DMS 273 treated with DMSO at 0.1 percent for 48 hours (cell line): ENCODE measurements at places on chromosomes 4 and X.

DNA sequence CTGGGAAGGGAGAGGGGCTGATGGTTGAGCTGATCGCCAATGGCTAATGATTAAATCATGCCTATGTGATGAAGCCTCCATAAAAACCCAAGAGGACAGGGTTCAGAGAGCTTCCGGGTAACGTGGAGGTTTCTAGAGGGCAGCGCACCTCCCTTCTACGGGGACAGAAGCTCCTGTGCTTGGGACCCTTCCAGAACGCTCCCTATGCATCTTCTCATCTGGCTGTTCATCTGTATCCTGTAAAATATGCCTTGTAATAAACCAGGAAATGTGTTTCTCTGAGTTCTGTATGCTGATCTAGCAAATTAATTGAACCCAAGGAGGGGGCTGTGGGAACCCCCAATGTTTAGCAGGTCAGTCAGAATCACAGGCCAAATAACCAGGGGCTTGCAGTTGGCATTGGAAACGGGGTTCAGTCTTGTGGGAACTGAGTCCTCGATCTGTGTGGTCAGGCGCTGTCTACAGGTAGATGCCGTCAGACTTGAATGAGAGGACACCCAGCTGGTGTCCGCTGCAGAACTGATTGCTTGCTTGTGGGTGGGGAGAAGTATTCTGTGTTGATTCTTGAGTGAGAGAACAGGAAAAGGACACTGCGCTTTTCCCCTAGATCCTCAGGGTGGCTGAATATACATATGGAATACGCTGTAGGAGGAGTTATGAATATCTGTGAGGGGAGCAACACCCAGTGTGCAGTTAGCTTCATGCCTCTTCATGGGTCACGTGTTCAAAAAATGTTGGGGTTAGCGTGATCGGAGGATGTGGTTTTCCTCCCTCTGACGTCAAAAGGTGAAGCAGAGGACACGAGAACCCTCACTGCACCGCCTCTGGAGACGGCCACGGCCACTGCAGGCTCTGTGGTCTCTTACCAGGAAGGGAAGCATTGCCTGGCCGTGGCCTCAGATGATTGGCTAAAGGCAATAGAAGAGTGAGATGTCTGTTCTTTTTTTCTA lies 29.2 kb downstream of the HTT-AS start:
- DNase-seq = no peak

- DNase-seq = no peak
Measured at GRCh38 chrX:19181345-19181744, 59.1 kb upstream of the ADGRG2 start.

- DNase-seq = no peak
Measured at GRCh38 chr4:46554760-46555465, 165.0 kb upstream of the GABRA2 start.

GRCh38 chr4:9735515-9735914 lies 45.9 kb upstream of the DRD5 start:
- DNase-seq = no peak

DNA sequence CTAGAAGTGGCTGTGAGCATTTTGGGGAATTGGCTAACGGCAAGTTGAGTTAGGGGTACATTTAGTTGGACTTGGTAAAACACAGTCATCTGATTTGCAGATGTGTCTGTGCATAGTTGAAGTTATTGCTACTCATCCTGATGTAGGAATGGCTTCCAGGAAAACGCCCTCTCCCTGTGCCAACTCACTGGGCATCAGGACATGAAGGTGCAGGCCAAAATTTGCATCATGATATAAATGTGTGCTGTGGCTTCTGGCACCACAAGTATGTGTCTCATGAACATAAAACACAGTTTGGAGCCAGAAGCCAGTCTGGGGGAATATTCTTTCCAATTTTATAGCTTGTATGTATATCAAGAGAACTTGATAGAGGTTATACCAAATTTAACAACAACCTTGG lies 54.2 kb upstream of the CBR4 start:
- DNase-seq = no peak

DNA sequence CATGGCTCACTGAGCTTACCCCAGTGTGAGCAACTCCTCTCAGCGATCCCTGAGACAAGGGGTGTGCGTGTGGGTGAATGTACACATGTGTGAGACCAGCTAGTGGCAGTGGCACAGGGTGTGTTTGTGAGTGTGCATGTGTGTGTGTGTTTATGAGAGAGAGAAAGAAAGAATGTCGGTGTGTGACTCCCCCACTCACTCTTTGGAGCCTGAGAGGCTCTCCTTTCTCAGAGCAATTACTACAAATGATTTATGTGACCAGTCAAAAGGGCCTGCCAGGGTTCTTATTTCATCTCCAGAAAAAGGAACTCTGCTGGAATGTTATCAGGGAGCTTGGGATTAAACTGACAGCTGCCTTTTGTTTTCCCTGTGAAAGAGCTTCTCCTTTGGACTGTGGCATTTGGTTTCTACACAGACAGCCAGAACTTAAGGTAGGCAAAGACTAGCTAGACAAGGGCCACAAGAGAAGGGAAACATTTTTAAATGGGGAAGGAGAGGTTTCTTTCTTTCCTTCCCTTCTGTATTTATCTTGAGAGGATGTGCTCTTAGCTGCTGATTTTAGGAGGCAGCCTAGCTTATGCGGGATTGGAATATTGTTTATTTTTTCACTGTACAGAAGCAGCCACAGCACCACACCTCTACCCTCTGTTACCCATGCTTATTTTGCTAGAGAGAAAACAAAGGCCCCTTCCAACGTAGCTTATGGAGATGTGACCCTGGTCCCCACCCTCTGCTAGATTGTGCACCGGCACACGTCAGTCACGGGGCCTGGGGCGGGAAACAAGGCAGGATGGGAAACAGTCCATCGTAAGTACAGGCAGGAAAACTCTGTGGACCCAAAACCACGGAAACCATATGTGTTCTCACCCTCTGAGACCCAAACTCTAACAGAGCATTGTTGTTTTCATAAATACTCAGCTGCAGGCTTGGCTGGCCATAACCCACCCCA lies 143.5 kb downstream of the MGST2 start:
- DNase-seq = peak; percentile 20

DNA sequence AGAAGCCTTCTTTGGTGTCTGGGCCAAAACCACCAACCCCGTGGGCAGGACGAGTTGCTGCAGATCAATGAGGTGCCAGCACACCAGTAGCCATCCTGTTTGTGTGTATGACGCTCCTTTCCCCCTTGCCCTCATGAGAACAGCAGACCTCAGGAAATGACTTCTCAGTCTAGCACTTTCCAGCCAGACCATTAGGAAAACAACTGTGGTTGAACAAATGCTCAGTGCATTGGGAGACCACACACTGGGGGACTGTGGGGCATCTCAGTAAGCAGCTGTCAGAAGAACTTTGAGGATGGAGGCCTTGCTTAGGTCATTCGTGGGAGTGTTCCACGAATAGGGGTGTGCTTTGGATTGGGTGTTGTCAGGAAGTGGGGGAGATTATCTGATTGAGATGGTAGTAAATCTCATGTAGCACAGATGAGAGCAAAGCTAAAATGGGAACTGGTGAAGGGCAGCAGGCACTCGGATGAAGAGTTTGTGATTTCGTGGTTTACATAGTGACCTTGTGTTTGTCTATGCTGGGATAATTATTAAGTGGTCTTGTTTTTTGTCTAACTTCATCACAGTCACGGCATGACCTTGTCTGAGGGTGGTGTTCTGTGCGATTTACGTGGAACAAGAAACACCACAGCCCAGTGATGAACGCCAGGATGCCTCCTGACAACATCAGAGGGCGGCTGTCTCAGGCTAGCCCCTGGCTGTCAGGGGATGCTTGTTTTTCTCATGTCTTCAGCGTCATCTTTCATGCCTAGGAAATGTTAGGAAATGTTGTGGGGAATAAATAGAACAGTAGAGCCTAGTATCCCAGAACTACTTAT lies 70.1 kb downstream of the USP46 start:
- no peak for DNase-seq

DNA sequence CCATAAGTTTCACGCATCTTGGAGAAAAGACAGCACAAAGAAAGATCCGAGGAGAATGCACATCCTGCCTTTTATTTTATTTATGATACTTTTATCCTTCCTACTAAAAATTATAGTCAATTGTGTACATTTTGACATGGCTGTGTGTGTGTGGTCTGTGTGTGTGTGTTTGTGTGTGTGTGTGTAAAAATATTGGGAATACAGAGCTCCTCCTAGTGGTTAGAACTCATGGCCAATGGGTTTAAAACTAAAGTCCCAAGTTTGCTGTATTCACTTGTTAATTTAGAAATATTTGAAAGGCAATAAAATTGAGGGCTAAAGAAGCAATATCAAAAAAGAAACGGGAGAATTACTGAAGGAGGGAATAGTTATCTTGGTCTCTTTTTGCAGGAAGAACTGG lies 47.5 kb downstream of the NKX6-1 start:
- no peak for DNase-seq

DNA sequence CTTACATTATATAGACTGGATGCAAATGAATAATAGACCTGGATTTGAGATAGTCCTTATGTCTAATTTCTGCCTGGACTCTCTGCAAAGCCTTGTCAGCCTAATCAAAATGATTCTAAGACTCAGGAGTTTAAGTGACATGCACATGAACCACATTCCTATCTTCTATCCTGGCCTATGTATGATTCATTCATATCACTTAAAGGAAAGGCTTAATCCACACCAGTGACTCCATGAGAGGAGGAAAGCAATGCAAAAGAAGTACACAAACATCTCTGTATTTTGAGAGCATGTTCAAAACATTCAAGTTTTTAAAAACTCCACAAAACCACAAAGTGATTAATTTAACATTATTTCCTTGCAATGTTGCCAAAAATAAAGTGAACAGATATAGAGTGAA lies 14.6 kb downstream of the AMOT start:
- no peak for DNase-seq

GRCh38 chrX:7147413-7147977 lies at the start of gene STS:
STS (plus strand) TSS chrX:7147712; CDS start chrX:7253200, 105,488 bp downstream.
- DNase-seq = peak; percentile 15

DNA sequence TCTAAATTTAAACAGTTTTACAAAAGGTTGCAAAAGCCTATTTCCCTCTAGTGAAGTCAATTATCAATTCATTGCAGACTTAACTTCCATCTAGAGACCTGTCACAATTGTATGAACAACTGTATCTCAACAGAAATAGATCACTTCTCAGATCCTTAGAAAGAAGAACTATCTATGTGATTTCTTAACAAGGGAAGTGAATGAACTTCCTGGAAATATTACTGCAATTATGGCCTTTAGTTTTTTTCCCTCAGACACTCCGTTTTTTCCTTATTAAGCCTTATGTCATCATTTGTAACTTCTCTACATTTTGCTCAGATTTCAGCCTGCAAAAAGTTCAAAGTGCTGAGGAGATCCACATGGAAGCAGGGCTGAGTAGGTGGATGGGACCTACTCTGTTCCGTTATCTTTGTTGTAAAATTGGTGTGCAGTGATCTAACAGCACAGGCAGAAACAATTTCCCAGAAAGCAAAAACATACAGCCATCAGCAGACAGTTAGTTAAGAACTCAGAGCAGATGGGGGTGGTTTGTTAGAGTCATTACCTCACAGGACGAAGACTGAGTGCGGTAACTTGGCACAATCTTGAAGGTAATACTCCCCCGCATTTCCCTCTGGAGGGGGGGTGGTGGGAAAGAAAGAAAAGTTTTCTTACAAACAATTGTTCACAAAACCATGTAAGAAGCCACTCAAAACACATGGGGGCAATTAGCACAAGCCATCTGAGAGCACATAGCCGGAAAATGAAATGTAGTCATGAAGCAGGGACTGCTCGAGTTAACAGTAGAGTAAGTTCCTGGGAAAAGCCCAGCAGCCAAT lies 112.3 kb downstream of the NYX start:
- peak; percentile 84 for DNase-seq

GRCh38 chr4:180558427-180558826 lies 1684.8 kb upstream of the TENM3 start:
- no peak for DNase-seq

DNA sequence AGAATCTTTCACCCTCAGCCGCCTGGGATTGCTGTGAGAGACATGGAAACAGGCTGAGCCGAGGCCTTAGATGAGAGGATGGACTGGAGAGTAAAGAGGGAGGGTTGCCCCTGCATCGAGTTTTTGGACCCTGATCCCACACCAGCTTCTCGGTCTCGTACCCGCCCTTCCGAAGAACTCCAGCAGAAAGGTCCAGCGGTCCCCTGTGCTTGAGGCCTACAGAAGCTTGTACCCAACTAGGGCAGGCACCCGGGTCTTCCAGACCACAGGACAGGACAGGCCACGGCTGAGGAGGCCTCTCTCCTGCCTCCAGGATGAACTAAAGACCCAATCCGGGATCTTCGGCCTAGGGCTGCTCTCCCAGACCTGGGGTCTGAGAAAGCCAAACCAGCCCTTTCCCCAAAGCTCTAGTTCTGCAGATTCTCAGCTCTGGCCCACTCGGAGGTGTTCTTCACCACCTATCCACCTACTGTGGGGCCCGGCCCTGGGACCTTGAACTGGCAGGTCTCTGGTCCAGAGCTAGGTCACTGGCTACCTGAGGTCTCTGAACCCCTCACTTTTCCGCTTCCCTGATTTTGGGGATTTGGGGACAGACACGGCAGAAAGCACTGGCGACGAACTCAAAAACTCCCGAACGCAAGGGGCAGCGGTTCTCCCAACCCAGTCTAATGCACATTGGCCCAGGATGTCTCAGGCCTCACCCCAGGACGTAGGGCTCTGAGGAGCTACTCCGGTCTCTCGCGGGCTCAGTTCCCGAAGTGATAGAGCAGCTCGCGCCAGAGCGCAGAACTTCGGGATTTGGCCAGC lies 1.1 kb downstream of the NKX3-2 start:
- no peak for DNase-seq

DNA sequence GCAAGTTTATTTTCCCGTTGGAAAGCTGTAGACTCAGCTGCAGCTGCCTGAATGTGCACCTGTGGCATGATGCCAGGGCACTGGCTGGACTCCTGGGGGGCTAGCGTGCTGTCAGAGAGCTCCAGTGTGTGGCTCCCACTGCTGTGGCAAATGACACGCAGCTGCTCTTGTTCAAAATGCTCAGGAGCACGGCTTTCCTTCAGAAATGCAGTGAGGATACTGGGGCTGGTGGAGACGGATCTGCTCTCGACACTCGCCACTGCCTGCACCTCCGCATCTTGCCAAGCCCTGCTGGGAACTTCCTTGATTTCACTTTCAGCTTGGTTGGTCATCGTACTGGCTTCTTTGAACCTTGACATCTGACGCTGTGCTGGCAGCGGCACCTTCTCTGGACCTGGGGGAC lies 58.7 kb downstream of the GPRIN3 start:
- DNase-seq = no peak

- DNase-seq = no peak
Measured at GRCh38 chr4:26288355-26288909, 32.4 kb upstream of the RBPJ start.

DNA sequence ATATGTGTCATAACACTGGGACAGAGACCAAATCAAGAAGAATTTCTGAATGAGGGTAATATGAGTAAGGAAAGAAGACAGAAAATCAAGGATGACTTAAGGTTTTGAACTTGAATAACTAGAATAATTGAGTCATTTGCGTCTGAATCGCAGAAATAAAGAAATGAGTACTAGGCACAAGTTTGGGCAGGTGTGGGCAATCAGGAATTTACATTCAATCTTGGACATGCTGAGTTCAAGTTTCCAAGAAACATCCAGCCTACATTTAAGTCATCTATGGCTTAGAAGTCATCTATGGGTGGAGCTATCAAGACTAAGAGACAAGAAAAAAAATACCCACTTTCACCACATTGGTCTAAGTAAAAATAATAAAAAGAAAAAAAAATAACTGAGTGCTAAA lies 30.4 kb upstream of the WDR44 start:
- DNase-seq = no peak

- DNase-seq = no peak
Measured at GRCh38 chr4:148238086-148238485, 204.1 kb downstream of the NR3C2 start.
